ENCODE measurements at places on chromosomes 2 and 18.

DNA sequence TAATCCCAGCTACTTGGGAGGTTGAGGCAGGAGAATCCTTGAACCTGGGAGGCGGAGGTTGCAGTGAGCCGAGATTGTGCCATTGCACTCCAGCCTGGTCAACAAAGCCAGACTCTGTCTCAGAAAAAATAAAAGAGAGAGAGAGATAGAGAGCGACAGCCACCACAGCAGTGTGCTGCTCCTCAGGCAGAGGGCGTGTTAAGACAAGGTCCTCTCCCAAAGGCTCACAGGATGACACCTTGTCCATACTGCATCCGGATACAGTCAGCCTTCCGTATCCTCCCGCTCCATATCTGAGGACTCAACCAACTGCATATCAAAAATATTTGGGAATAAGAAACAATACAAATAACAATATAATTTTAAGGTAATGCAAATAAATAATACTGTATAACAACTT, 20.1 kb downstream of the ARL4C start:
- DNase-seq, result no peak

DNA sequence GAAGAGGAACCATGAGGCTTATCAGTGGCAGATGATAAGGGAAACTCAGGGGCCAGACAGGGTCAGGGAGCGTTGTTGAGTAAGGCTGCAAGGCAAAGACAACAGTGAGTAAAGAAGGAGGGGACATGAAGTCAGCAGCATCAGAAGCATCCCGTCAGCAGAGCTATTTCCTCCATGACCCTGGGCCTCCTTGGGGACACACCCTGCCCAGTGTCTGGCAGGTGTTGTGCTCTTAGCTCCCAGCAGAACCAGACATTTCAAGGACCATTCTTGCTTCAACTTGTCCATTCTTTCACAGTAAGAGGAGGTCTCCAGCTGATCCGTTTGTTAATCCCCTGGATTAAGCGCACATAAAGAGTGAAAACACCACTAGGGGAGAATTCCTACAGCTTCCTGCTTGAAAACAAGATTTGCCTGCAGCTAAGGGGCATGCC, 88.7 kb upstream of the MEIS1 start:
- DNase-seq, result no peak

DNA sequence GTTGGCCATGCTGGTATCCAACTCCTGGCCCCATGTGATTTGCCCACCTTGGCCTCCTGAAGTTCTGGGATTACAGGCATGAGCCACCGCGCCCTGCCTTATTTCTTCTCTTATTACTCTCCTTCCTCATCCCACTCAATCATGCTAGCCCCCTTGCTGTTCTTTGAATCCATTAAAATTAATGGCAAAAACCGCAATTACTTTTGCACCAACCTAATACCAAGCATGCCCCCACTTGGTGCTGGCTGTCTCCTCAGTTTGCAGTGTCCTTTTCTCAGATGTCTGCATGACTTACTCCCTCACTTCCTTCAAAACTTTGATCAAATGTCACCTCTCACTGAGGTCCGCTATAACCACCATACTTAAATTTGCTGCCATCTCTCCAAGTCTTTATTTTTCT, 34.6 kb downstream of the DYTN start:
- no peak for DNase-seq

GRCh38 chr2:217085543-217085942, 225.7 kb upstream of the TNP1 start:
- DNase-seq, result no peak

GRCh38 chr2:57981083-57981768, 65.4 kb upstream of the VRK2 start:
- no peak for DNase-seq
